Activated T-cell treated with anti-CD3 and anti-CD28 coated beads for 1 hour (primary cell): ENCODE measurements at places on chromosomes 5 and 9.

DNA sequence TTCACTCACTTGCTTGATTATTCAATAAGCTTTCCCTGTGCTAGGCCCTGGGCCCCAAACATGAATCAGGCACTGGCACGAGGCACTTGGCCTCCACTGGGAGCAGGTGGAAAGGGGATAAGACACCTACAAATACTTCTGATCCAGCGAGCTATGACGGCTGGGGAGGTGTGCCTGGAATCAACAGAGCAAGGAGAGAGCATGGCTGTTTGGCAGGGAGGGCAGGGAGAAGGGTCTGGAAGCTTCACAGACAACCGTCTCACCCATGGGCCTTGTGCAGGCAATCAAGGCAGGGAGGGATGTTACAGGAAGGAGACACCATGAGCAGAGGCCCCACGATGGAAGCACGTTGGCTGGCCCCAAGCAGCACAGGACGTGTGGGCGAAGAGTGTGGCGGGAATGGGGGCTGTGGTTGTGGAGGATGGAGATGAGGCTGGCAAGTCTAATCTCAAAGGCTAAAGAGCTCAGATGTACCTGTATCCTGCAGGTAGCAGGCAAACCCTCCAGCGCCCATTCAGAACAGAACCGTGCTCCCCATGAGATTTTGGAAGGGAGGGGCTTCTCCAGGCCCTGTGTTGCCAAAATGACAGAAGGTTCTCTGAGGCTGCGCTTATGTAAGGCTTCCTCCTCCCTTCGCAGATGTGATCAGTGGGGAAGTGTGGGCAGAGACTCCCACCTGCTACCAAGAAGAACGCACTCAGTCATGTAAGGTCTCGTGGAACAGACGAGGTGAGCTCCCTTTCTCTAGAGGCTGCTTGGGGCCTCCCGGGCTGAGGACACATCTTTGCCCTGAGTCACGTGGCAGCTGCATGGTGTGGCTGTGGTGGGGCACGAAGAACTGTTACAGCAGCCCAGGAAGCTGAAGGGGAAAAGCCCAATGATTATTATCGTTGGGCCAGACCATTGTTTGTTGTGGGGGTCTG lies 189.7 kb downstream of the DAB2IP start:
- DNase-seq = no peak

- DNase-seq = no peak
Observed at GRCh38 chr9:16221822-16222547, 648.5 kb downstream of the BNC2 start.

DNA sequence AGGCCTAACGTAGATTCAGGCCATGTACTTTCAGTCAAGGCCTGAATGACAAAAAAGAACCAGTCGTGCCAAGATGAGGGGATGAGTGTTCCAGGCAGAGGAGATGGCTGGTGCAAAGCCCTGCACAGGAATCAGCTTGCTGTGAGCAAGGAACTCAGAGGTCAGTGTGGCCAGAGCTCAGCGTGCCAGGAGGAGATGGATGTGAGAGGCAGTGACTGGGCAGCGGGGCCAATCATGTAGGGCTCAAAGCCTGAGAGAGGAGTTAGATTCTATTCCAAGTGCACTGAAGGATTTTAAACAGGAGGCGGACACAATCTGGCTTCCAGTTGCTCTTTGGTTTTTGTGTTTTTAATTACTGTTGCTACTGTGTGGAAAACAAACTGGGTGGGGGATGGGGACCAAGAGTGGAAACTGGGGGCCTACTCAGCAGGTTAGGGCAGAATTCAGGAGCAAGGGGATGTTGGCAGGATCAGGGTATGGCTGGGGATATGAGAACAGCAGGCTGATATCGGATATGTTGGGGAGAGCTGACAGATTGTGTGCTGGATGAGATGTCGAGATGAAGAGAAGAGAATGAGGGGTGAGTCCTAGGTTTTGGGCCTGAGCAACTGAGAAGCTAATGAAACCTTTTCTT lies 64.3 kb downstream of the ANGPTL2 start:
- no peak for DNase-seq

DNA sequence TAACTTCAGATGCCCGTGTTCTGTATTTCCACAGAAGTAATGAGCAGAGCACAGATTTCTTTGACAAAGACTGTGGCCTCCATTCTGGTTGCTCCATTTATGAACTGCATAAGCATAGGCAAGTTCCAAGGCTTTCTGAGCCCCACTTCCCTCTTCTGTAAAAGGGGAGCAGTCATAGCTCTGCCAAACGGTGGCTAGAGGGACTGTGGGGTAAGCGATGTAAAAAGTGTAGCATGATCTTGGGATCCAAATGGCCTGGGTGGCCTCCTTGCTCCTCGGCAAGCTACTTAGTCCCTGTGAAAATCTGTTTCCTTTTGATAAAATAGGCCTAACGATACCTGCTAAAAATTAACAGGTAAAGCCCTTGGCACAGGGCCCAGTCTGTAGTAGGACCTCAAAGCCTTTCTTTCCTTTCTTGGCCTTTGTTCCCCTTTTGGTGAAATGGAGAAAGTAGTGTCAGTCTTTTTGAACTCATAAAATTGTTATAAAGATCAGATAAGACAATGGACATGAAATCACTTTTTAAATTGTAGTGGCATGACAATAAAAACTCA lies 646.6 kb downstream of the ACTL7B start:
- no peak for DNase-seq

- no peak for DNase-seq
Observed at GRCh38 chr5:35833224-35833623, 23.5 kb upstream of the IL7R start.

GRCh38 chr5:67014957-67015400 lies 181.6 kb downstream of the CD180 start:
- no peak for DNase-seq

DNA sequence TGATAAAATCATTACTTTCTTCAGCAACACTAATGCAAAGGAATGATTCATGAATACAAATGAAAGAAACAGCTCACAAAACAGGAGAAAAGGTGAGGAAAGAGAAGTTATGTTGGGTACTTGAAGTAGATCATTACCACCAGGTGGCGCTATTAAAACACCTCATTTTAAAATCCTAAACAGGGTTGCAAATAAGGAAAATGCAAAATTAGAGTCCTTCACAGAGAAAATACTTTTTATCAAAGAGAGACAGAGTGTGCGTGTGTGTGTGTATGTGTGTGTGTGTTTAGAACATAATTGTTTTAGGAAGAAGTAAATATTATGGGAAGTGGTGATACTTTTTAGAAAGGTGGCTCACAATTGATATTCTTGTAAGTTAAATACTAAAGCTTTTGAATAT lies 49.5 kb upstream of the CD180 start:
- DNase-seq = no peak

DNA sequence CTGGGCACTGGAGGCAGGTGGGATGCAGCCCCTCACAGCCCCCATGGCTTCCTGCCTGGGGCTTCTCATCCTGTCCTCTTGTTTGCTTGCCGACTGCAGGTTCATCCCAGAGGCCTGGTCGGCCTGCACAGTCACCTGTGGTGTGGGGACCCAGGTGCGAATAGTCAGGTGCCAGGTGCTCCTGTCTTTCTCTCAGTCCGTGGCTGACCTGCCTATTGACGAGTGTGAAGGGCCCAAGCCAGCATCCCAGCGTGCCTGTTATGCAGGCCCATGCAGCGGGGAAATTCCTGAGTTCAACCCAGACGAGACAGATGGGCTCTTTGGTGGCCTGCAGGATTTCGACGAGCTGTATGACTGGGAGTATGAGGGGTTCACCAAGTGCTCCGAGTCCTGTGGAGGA lies 232.7 kb downstream of the ADAMTSL1 start:
- DNase-seq = no peak

GRCh38 chr9:4138180-4138579 lies 161.7 kb downstream of the GLIS3 start:
- DNase-seq = no peak

GRCh38 chr5:59471463-59471862 lies 422.1 kb downstream of the PDE4D start:
- DNase-seq = no peak

DNA sequence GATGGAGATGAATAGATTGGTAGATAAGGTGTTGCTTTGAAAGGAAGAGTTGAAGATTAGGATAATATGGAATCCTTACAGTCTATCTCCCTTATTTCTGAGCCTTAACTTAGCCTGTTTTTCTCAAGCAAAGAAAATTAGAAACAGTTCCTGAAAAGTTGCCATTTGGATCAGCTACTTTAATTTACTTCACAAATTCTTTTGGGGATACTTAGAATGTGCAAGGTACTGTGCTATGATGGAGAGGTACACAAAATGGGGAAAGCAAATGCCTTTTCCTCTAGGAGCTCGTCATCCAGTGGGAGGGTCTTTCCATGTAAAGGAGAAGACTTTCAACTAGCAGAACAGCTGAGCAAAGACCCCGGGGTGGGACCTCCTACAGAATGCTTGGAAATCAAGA lies 51.1 kb upstream of the SMARCA2 start:
- DNase-seq = no peak

GRCh38 chr9:37036776-37037502 lies 2.9 kb upstream of the PAX5 start:
- DNase-seq = no peak

GRCh38 chr5:64925123-64925522 lies 156.4 kb downstream of the CWC27 start:
- DNase-seq = no peak

DNA sequence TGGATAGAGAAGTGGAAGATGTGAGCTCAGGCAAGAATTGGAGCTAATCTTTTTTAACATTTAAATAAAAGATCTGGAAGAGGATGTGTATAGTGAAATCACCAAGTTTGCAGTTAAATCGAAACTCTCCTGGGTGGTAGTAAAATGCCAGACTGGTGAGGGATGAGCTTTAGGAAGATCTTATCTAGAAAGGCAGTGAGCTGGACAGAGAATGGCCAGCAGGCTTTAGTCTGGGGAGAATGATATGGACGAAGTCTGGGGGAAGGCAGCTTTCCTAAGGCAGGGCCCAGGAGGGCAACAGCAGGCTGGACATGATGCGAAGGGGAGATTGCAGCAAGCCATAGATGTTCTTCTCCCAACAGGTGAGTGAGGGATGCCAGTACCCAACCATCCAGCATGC lies 25.6 kb downstream of the UNC5A start:
- DNase-seq = no peak

- DNase-seq = no peak
Observed at GRCh38 chr5:60503771-60504170, 196.2 kb downstream of the DEPDC1B start.

- DNase-seq = no peak
Observed at GRCh38 chr5:91006713-91007112, 376.4 kb downstream of the ARRDC3 start.

DNA sequence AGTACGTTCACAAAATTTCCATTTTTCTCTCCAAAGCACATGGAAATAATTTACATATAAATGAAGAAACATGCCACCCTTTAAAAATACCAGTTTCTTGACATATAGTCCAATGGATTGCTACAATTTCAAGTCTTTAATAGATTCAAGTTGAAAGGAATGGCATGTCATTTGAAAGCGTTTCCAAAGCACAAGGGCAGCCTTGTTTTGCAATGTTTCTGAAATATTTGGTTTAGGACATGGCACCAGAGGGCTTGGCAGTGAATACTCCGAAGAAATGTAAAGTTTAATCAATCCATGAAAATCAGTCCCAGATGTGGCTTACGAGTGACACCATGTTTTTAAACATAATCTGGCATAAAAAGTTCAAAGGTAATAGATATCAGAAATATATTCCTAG lies 333.7 kb downstream of the PDE4D start:
- DNase-seq = no peak

DNA sequence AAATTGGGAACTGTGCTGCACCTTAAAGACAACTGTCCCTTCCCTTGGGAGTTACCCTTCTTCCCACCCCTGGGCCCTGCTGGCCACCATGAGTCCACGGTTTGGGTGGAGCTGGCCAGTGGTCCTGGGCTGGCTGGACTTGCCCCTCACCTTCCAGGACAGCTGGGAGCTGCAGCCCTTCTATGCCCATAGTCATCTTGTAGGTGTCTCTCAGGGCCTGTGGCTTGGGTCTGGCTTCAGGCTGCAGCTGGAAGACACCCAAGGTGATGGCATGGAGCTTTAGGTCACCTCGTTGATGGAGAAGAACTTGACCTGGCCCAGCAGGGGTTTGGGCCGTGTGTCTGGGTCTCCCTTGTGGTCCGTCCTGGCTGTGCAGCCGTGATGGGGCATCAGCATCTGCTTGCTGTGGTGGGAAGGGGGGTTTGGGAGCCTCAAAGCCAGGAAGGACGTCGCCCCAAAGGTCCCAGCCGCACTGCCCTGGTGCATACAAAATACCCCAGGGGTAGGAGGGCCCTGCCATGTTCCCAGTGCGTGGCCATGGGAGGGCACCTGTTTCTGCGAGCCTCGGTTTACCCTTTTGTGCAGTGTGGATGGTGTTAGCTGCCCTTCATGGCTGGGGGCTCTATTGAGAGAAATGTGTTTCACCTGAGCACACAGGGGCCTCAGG lies 8.9 kb downstream of the WNK2 start:
- DNase-seq = no peak

DNA sequence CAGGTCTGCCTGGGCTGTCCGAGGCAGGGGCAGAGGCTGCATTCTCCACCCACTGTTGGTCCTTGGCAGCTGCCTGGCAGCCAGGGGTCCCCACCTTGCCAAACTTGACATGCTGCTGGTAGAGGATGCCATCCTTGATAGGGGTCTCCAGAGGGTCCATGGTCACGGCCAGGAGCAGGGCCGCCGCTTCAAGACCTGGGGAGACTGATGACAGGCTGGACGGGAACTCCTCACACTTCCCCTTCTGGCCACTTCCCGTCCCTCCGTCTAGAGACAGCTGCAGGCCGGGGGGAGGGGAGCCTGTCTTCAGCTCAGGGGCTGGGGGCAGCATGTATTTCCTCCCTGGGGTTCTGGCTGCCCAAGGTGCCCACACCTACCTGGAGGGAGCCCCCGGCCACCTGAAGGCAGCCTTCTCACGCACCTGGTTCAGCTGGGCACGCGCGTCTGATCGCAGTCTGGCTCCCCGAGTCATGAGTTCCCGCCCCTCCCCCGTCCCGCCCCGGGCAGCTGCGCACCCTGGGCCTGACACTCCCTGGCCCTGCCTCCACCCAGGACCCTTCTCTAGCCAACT lies at the start of gene DOK3:
Gene DOK3, minus strand, starts transcription at position 446 of the 571 bp plus-strand sequence. Its CDS starts 286 bp downstream, at position 160.
- DNase-seq = no peak

DNA sequence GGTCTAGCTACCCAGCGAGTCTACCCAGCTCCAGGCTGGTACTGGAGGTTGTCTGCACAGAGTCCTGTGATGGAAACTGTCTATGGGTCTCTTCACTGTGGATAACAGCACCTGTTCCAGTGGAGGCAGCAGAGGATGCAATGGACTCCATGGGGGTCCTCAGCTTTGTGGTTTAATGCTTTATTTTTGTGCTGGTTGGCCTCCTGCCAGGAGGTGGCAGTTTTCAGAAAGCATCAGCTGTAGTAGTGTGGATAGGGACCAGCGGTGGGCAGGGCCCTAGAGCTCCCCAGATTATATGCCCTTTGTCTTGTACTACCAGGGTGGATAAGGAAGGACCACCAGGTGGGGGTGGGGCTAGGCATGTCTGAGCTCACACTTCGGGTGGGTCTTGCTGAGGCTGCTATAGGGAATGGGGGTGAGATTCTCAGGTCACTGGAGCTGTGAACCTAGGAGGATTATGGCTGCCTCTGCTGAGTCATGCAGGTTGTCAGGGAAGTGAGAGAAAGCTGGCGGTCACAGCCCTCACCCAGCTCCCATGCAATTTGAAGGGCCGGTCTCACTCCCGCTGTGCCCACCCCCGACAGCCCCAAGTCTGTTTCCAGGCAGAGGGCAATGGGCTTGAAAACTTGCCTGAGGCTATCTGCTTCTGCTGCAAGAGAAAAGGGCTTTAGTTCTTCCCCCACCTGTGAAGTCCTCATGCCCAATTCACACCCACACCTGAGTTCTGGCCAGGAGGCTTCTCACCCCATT lies 397.1 kb downstream of the TLE1 start:
- DNase-seq = no peak
